Skeletal muscle cell (primary cell): ENCODE measurements at places on chromosomes 11 and 22.

DNA sequence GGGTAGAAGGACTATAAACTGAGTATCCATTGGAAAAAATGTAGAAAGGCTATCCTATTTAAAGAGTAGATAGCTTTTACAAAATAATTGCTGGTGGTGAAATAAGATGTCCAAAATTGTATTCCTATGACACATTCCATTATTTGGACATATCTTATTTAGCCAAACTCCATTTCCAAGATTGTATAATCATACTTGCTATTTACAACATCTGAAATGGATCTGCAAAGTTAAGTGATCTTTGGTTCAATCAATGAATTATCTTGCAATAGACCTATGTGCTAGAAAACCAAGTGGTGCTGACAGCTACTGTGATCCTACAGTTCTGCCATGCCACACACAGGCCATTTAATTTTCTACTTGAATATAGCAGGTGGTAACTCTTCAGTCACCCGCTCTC lies 11.0 kb upstream of the BLID start:
- no peak for DNase-seq

GRCh38 chr11:78941226-78941851 lies 366.7 kb upstream of the NARS2 start:
- DNase-seq, result no peak

DNA sequence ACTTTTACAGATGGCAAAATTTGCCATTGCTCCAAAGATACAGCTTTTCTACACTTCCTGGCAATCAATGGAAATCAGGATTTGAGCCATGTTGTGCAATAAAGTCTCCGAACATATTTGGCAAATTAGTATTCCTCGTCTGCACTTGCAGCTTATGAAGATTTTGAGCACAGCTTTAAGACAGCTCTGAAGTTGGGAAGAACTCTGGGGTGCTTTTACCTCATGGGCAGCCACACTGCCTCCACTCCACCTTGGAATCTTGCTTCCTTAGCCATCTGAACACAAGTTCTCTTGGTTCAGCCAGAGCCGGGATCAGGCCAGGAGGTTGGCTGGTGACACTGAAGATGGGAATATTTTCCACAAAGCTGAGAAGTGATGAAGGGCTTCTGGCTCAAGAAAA lies 191.2 kb downstream of the CWF19L2 start:
- no peak for DNase-seq

DNA sequence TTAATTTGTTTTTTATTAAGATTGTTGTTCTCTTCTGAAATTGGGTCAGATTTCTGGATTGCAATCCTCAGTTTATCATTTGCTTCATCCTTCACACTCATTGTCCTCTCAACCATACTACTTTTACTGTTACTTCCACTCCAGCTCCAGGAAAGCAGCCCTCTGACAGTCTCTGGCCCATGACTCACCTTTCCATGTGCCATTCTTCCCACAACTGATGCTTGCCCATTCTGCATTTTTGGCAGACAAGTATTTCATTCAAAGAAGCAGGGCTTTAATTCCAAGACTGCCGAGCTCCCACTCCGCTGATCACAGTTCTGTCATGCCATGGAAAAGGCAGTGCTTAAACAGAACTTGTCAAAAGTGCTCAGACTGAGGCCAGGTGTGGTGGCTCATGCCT lies 139.2 kb downstream of the WNT11 start:
- no peak for DNase-seq

GRCh38 chr11:26974069-26974783 lies 19.7 kb upstream of the FIBIN start:
- DNase-seq, result no peak

DNA sequence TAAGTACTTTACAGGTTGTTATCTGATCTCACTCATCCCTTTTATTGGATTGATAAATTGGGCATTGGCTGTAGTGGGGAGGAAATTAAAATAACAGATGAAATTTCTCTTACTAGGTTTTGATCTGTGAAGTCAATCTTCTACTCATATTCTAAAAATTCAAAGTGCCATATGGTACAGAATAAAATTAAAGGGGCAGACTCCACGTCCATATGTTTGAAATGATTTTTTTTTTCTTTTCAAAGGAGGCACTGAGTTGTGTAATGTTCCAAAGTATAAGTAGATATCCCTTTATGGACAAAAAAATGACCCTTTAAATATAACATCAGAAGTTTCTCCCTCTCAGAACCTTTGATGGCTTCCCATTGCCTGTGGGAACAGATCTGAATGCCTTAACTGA lies 207.4 kb downstream of the DBX1 start:
- DNase-seq, result no peak

- DNase-seq, result peak; percentile 97
Measured at GRCh38 chr22:35840302-35840739, 122.6 kb downstream of the APOL5 start.

DNA sequence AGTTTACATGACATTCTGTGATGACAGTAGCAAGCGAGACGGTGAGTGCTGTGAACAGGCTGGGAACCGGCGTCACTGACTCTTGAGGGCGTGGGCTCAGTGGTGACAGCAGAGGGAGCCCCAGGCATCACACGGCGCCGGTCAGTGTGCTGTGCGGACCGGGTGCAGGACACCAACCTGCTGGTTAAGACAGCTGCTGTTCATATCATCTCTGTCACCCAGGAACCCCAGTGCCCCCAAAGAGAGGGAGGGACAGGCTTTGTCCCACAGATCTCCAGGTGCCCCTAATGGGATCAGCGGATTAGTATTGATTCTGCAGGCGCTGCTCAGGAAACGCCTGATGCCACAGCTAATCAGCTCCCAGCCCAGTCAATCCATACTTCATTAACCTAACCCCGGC lies 18.4 kb downstream of the B3GAT1 start:
- no peak for DNase-seq

GRCh38 chr11:70424765-70425344 lies 26.5 kb downstream of the CTTN start:
- DNase-seq, result no peak

DNA sequence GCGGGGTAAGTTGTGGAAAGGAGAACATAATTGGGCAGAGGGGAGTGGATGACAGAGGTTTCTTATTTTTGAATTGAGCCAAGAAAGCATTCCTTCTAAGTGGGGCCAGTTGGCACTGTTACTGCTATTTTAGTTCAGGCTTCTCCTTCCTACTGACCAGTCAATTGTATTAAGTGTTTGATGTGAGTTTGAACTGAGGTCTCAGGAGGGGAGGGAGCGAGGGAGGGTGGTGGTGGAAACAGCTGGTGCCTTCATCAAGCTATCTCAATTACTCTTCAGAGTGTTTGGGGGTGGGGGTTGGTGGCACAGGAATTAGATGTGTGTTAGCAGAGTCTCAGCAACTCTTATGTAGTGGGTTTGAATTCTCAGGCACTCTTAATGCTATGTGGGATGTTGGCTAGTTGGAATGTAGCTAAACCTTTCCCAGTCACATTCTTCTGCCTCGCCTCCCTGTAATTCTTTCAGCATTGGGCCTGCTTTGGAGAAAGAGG lies 14.5 kb downstream of the CTNND1 start:
- no peak for DNase-seq

- peak; percentile 87 for DNase-seq
Measured at GRCh38 chr22:44037519-44038375, 13.6 kb downstream of the PARVB start.

DNA sequence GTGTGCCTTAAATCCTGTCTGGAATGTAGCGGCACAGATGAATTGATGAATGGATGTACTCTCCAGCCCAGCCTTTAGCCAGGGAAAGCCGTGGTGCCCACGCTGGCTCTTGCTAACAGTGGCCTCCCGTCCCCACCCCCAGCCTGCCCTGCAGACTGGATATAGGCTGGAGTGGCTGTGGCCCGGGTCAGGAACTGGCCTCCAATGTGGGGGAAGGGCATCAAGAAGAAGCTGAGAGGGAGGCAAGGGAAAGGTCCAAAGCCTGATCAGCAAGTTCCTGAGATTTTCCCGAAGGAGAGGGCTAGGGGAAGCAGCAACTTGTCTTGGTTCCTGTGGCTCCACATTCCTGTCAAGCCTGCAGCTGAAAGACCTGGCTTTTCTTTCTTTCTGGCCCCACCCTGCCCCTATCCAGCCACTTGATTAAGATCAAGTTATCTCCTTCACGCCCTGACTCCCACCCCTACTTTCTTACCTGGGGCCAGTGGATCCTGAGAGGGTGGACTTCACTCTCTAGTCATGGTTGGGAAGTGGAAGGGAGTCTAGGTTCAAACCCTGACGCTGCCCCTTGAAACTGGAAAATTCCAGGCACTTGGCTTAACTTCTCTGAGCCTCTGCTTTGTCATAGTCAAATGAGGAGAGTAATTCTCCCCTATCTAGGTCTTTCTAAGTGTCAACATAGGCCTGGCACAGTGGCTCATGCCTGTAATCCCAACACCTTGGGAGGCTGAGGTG lies 11.0 kb upstream of the MICALL1 start:
- DNase-seq, result no peak

DNA sequence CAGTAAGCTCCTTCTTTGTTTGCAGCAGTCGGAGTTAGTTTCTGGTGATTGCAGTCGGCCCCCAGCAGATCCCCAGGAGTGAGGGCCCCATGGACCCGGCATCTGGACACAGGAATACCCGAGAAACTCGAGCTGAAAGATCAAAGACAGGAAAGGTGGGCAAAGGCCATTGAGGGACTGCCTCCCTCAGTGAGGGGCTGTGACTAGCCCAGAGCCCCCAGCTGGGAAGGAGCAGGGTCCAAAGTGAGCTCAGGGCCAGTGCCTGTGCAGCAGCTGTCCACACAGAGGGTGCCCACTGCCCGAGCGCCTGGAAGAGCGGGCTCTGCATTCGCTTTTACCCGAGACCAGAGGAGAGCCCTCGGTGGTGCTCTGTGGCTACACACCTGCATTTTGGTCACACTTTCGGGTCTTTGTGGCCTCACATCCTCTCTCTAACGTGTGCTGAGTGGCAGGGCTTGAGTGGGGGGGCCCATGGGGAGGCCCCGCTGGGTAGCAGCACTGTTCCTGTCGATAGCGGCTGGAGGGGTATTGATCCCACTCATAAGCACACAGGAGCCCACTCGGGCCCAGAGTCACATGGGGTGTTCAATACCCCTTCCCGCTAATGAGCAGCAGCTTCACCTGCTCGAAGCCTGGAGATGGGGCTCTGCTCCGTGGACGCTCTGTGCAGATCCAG lies 532.9 kb downstream of the TBC1D22A start:
- DNase-seq, result no peak

GRCh38 chr11:14323118-14323676 lies 35.8 kb downstream of the RRAS2 start:
- no peak for DNase-seq
